D341Med (cell line): ENCODE measurements at places on chromosomes 11 and 22.

- no peak for DNase-seq
Measured at GRCh38 chr11:14544611-14545010, 24.4 kb upstream of the PSMA1 start.

DNA sequence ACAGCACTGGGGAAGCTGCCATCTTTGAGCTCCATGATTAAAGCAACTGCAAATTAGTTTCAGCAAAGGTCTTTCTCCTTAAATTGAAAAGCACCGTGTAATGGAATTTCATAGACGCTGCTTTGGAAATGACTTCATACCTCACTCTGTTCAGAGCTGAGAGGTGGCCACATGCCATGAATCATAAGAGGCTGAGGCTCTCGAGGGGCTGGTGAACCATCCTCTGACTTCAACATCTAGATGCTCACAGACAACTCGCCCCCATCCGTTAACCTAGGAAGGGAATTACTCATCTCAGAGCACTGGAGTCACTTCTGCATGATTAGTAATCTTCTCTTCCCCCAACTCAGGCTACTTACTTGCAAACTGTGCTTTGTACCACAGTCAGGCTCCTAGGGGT is 122.3 kb downstream of the RCN1 start:
- no peak for DNase-seq

DNA sequence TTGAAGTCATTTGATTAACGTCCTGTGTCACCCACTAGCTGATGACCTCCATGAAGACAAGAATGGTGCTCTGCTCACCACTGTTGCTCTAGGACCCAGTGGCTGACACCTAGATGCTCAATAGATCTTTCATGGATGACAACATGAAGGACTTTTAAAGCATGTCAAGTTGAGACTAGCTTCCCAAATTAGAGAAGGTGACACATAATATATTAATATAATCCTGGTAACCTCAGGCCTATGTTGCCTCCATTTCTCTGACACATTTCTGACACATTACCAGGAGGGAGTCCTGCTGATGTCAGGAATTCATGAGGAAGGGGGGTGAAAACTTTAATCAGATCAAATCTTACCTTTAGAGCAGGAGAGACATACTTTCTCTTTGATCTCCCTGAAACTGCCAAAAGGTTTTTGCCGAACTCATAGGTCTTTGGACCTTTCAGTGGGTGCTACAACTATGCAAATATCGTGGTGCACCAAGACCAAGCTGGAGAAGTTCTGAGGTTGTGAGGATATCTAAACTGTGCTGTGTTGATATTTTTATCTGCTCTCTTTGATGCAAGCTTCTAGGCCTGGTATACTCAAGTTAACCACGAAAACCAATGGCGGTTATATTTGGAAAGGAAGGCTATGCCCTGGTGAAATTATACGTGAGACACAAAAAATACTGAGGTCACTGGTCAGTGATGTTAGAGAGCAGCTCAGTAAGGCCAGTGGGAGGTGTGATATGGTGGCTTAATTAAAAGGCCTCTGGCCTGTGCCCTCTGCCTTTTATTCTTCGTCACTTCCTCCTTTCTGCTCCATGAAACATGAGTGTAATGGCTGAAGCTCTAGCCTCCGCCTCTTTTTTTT is 13.2 kb upstream of the AMPD3 start:
- DNase-seq, result no peak

- DNase-seq, result no peak
Measured at GRCh38 chr11:113488931-113489351, 13.7 kb upstream of the DRD2 start.

GRCh38 chr11:35618497-35619115 is 346 bp downstream of the FJX1 start:
- DNase-seq, result peak; percentile 73

GRCh38 chr22:40965936-40966725 is 15.0 kb downstream of the RBX1 start:
- DNase-seq, result no peak

DNA sequence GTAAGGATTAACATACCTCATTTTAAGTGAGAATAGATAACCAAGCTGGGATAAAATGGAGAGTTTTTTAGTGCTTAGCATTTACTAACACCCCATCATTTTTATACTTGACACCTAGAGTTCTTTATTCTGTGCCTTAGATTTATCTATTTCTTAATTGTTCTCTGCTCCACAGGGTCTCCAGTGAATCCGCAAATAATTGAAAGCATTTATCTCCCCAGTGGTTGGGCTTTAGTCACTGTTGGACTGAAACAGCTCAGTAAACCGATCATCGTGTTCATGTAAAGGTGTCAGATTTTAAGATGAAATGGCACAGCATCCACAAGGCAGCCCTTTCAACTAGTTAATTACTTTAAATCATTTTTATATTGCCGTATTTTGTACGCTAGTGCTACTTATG is 17.8 kb upstream of the GRIA4 start:
- DNase-seq, result no peak

DNA sequence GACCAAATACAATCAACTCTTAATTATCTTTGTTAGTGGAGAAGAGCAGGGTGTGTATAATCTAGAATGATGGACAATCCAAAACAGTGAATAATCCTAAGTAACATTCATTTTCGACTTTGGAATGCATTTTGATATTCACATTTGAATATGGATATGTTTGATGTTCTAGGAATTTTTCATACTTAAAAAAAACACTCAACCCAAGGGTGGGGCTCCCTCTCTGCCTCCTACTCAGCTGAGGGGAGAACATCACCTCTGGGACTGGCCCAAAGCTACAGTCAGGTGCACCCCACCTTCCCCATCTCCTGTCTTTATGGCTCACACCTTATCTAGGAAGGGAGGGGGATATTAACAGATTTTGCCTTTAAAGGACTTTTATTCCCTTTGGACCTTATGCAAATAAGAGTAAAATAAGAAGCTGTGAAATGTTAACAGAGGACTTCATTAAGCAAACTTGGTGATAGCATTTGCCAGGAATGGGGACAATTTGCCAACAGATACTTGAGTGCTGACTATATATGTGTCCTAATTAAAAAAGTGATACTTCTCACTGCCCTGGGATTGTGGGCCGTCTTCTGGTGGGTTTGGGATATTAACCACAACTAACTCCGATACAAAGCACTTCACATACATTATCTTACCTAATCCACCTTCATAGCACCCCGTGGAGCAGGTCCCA is 187.0 kb downstream of the ST3GAL4 start:
- DNase-seq, result no peak

DNA sequence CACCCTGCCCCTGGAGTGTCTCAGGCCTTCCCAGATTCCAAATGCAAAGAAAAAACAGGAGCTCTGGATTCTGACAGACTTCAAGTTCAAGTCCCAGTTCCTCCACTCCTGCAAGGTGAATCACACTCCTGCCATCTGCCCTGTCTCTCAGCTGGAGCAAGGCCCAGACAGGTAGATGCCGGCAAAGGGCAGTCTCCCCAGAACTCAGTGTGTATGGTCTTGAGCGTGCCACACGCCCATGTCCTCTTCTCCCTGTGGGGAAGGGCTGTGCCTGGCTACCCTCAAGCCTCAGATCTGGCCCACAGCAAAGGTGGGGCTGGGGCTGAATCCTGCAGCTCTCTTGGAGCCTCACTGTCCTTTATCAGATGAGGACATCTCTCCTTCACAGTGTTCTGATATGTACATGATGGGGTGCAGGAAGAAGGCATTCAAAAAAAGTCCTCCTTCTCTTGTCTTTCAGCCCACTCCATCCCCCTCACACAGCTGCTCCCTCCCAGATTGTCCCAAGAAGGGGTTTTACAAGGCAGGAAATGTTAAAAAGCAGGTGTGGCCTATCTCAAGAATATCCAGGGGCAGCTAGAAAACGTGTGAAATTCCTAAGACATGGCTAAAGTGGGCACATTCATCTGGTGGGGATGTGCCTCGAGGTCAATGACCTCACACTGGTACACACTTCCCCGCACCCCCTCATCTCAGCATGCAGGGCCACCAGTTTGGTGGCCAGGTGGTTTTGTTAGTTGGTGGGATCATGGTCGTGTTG is 27.7 kb upstream of the ARFGAP3 start:
- DNase-seq, result no peak

DNA sequence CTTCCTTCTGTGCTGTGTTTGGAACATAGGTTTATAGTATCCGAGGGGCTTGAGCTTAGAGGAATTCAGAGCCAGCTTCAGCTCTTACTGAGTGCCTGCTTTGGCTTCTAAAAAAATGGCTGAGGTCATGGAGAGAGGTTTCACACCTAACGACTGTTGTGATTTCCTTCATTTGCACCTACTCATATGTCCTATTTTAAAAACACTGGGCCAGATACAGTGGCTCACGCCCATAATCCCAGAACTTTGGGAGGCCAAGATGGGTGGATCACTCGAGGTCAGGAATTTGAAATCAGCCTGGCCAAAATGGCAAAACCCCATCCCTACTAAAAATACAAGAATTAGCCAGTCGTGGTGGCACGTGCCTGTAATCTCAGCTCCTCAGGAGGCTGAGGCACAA is 38.3 kb upstream of the SYT13 start:
- no peak for DNase-seq

DNA sequence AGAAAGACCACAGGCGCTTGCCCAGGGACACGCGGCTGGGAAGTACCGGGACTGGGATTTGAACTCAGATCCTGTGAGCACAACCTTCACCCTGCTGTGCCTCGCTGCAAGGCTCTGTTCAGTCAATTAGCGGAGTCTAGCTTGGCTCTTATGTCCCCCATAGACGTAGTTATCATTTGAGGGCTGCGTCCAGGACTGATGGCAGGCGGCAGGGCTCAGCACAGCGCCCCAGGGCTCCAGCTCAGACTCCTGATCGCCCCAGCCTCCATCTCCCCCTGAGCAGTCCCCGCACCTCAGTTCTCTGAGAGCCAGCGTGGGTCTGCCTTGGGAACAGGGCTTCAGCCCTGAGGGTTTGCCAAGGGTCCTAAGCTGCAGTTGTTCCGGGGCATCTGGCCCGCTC is 19.8 kb downstream of the MRGPRG start:
- DNase-seq, result peak; percentile 22

DNA sequence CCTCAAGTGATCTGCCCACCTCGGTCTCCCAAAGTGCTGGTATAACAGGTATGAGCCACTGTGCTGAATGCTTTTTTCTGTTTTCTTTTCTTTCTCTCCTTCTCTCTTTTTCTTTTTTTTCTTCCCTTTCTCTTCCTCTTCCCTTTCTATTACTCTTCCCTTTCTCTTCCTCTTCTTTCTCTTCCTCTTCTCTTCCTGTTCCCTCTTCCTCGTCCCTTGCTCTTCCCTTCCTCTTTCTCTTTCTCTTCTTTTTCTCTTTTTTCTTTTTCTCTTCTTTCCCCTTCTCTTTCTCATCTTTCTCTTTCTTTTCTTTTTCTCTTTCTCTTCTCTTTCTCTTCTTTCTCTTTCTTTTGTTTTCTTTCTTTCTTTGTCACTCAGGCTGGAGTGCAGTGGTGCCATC is 1.2 kb downstream of the OOSP1 start:
- no peak for DNase-seq

- no peak for DNase-seq
Measured at GRCh38 chr11:75554258-75555022, 7.6 kb upstream of the SERPINH1 start.

- no peak for DNase-seq
Measured at GRCh38 chr11:62671236-62671607, 251 bp upstream of the UQCC3 start.

DNA sequence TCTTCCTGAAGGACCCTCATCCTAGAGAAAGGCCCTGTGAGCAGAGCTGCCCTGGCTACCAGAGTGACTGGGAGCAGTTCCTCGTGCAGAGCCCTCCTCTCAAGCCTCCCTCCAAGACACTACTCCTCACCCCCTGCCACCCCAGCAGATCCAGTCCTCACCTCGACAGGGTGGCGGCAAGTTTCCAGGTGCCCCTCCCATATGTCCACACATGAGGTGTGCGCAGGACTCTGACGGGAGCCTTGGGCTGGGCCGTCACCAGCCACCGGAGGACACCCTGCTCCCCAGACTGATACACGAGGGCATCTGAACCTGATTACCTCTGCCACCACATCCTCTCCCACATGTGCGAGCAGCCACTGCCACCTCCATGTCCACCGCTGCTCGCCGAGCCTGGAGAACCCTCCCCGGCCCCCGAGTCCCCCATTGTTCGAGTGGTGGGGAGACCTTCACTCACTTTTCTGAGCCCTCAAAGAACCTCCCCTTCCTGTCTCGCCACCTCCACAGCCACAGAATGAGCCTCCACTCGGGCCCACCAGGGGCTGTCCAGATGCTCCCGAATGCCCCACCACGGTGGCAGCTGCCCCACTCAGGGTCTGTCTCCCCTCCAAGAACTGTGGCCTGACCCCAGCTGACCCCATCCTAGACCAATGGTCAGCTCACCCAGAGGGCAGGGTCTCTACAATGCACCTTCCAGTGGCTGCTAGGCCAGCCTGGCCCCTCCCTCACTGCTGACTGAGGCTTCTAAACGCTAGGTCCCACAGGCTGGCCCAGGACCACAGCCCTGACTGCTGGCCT is 62.5 kb downstream of the DGCR2 start:
- peak; percentile 14 for DNase-seq

- DNase-seq, result no peak
Measured at GRCh38 chr11:16778876-16779275, 40.4 kb downstream of the C11orf58 start.

DNA sequence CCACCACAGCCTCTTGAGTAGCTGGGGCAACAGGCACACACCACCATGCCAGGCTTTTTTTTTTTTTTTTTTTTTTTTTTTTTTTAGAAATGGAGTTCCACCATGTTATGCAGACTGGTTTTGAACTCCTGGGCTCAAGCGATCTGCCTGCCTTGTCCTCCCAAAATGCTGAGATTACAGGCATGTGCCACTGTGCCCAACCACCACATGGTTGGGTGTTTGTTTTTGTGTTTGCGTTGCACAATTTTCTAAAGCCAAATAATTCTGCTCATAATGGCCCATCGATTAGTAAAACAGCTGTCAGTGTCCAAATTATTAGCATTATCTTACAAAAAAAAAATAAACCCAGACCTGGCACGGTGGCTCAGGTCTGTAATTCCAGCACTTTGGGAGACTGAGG is 65.8 kb downstream of the DDIAS start:
- DNase-seq, result no peak

GRCh38 chr22:42637555-42637954 is 2.8 kb downstream of the ATP5MGL start:
- DNase-seq, result no peak

GRCh38 chr11:12185914-12186313 is 75.5 kb downstream of the MICAL2 start:
- DNase-seq, result peak; percentile 51

GRCh38 chr22:29143941-29144785 is 61.5 kb upstream of the EMID1 start:
- DNase-seq, result peak; percentile 68

DNA sequence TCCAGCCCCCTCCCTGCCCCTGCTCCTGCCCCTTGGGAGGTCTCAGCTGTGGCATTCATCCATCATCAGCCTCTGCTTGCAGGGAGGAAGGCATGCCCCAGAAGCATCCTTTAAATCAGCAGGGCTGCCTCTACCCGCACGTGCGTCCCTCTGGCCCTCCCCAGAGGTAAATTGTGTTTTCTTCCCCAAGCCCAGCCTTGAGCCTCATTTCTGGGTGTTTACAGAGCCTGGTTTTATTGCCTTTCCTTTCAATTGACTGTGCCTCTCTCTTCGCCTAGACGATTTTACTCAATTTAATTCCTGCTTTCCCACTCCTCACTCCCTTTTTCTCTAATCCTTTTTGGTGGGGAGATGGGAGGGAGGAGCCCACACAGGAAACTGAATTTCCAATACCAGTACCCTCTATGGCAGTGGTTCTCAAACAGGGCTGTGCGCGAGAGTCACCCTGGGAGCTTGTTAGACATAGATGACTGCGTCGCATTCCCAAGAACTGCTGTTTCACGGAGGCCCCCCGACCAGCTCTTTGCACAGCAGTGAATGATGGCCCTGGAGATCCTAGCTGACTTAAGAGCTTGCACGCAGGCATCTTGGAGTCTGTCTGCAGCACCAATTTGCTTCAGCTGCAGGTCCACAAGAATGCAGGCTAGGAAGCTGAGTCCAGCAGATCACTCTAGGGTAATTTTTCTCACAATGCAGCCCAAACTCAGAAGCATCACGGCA is 15.1 kb upstream of the OAF start:
- DNase-seq, result no peak
